CD4-positive, alpha-beta T cell treated with Interferon alpha-2 for 1 hour (primary cell): ENCODE measurements at places on chromosomes 2 and 18.

- DNase-seq, result no peak
These were observed 252.5 kb downstream of the XIRP2 start for GRCh38 chr2:167140767-167141166.

GRCh38 chr2:11877764-11878163 is 131.3 kb downstream of the LPIN1 start:
- no peak for DNase-seq

- no peak for DNase-seq
These were observed 1.0 kb downstream of the ACVR1 start for GRCh38 chr2:157874997-157875640.

DNA sequence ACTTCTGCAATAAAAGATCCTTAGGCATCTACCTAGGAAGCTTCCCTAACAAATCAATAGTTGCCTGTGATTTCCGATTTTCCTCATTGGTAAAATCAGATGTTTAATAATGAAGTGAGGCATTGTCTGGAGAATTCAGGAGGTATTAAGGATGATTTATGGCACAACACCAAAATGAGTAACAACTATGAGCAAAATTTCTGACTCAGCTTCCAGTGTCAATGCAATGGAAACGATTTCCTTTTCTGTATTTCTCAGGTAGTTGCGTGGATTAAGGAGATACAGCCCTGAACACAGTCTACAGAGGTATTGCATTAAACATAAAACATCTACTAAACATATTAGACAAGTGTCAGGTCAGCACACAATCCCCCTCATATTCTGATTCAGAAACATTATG is 99.5 kb downstream of the EPB41L3 start:
- DNase-seq, result no peak

DNA sequence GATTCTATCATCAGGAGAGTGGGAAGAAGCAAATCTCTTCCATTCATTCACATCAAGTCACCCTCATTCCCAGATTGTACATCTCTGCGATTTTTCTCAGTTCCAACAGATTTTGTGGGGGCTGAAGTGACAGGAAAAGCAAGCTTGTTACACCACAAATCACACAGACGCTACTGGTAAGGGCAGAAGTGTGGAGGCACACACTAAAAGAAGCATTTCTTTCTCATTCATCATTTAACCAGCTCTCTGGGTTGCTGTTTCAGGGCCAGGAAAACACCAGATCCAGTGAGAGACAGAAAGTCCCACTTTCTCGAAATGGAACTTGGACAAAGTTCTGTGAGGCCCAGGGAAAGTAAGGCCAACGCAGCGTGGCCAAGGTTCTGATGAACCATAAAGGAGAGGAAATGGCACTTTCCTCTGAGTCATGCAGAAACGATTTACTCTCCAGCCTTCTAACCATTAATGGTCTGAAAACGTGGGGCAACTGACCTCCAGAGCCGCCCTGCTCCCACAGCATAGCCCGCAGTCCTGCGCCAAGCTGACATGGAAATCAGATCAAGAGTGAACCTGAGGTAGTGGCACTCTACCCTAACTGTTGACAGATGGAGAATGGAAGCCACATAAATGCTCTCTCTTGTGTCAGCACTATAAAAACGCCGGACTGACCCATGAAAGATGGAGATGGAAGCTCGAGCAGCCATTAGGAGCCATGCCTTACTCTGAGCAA is 191.0 kb downstream of the C1D start:
- no peak for DNase-seq

DNA sequence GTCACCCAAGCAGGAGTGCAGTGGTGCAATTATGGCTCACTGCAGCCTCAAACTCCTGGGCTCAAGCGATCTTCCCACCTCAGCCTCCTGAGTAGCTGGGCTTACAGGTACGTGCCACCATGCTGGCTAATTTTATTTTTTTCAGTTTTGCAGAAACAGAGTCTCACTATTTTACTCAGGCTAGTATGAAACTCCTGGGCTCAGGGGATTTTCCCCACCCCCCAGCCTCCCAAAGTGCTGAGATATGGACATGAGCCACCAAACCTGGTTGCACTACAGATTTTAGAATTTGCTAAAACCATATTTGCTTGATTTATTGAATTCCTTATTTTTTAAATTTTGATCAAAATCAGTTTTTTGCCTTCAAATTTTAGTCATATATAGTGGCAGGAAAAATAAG is 1553.4 kb downstream of the LRP1B start:
- no peak for DNase-seq

GRCh38 chr18:69636529-69637301 is 236.0 kb downstream of the DOK6 start:
- peak; percentile 41 for DNase-seq

DNA sequence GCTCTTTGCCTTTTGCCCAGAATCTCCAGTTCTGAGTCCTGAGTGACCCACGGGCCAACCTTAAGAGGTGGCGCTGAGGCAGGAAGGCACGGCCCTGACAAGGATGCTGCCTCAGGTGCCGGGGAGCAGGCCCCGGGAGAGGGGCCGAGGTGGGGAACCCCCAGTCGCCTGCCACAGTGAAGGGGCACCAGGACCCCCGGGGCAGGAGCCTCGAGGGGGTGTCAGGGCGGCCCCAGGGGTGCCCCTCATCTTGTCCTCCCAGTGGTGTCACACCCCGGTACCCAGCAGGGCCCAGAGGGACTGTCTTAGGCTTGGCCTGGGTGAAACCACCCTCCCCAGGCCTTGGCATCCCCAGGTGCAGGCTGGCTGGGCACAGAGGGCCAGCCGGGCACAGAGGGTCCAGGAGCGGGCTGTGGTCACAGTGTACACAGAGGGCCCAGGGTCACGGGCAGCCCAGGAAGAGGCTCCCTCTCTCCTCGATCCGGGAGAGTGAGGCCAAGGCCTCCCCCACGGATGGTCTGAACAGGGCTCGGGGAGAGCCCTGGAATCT is 1.0 kb downstream of the PDCD1 start:
- DNase-seq, result no peak

DNA sequence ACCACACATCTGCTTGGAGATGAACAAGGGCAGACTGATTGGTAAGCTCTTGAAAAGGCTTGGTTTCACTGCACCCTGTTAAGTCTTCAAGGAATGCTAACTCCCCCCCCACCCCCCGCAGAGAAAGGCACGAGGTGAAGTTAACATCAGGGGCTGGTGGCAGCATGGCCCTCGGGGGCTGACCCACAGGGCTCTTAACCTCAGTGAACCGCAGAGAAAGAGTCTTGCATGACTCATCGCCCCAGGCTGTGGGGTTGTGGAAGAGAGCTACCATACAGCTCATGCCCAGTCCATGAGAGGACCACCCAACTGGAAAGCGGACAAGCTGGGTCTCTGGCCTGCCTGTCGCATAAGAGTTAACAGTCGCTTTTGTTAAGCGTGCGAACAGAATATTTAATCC is 10.6 kb upstream of the CEP68 start:
- DNase-seq, result no peak

- DNase-seq, result no peak
These were observed at the start of gene FBXO36 for GRCh38 chr2:229922449-229923386. Gene FBXO36, plus strand, starts transcription at chr2:229922503. Its CDS starts 11 bp downstream, at chr2:229922514.

DNA sequence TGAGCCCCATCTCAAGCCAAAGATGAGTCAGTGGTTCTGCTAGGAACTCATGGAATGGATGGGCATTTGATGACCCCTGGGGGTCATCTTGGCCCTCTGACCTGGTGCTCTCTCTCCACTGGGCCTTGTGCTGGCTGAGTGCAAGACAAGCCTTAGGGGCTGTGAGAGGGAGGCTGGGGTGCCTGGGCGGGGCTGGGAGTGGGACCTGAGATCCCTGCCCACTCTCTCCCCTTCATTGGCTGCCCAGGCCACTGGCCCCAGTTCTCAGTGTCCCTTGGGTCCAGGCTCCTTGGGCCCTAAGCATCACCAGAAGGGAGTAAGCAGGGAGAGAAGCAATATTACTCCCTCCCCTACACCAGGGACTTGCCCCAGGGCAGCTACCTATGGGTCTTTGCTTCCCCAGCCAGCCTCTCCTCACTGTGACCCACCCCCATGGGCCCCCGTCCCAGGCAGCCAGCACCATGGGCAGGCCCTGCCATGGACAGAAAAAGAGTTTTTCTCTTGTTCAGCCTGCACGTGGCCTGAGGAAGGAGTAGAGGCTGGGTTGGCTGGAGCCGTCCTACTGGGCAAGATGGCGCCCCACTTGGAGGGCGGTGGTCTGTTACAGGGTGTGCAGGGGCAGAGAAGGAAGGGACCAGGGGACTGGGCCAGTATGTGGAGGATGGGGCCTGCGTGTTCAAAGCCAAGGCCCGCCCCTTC is 33.6 kb downstream of the ATOH8 start:
- DNase-seq, result no peak

DNA sequence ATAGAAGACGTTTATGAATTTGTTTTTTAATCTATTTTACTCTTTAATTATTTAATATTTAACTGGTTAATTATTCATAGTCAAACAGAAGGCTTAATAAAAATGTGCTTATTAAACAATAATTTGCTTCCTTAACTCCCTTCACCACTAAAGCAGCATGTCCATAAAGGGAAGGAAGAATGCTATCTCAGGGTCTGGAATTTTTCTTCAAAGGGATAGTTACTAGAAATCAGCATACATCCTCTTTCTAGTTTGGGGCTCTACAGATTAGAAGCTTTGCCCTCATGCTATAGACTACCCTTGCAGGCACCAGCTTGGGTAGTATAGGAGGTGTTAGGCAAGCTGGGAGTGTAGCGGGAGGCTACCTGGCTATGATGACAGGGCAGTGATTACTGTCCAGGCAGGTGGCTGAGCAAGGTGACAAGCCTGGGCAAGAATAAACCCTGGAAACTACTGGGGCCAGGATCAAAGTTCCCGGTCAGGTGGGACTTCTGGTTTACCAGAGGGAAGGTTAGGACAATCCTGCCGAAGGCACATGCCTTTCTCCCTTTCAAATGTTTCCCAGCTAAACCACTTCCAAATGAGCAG is 276.0 kb upstream of the REV1 start:
- no peak for DNase-seq

DNA sequence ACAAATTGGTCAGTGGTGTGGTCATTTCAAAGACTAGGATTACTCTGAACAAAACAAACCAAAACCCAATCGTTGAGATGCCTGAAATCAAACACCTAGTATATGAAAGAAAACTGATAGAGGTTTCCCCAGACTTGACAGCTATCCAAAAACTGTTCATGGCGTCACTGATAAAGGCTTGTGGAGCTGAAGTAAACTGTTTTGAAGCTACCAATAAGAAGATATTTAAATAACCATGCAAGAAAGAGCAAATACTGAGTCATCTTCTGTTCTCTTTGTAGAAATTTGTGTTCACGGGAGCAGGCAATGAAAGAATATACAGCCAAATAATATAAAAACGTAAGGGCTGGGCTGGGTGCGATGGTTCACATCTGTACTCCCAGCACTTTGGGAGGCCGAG is 7.5 kb upstream of the COLEC11 start:
- DNase-seq, result no peak

GRCh38 chr2:96150007-96150640 is 4.9 kb upstream of the DUSP2 start:
- no peak for DNase-seq

GRCh38 chr2:17912266-17912691 is 33.8 kb downstream of the KCNS3 start:
- no peak for DNase-seq

GRCh38 chr2:126963390-126963789 is 64.7 kb downstream of the TEX51 start:
- DNase-seq, result no peak

DNA sequence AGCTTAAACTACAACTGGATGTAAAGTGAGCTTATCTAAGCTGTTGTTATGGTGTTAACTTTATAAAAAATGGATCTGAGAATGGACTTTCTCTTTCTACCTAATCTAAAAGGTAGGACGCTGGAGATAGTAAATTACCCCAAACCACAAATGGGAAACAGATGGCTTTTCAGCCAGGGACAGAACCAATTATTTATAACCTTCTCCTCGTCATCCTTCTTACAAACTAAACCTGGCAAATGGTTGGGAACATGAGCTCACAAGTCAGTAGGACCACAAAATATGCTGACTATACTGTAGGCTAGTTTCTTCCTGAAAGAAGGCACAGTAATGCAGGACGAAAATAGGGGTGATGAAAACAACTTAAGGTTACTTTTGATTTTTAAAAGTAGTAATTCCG is 32.7 kb upstream of the ZDBF2 start:
- no peak for DNase-seq

- no peak for DNase-seq
These were observed 541.6 kb downstream of the SLC4A3 start for GRCh38 chr2:220168891-220169546.

- DNase-seq, result no peak
These were observed 102.4 kb upstream of the THUMPD2 start for GRCh38 chr2:39881494-39881893.

DNA sequence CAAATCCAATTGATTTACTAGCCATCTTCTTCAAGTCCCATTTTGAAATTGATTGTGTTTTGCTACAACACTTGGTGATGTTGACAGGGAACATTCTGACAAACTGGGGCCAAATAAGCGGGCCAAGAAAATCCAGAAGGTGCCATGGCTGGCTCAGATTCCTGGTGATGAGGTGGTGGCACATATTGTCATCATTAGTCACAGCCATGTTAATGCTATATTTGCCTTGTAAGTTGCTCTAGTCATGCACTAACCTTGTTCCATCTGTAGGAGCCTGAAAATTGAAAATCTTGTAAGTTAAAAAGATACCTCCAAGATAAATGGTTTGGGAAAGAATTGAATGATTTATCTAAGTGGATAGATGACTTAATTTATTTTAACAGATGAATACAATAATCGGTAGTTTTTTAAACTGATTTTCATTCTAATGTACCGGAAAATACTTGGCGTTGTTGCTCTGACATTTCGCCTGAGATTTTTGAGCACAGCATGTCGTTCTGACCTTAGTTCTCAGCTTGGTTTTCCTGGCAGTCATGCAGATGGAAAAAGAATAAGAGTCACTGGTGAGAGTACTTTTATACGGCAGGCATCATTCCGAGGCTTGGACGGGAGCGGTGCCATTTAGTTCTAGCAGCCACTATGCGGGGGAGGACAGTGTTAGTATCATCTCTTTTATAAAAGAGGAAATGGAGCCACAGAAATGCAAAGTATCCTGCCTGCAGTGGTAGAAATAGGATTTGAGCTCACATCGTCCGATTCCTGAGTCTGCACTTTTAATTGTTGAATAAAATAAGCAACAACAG is 133.9 kb downstream of the ZNF532 start:
- DNase-seq, result no peak

- no peak for DNase-seq
These were observed 165.7 kb upstream of the SLC14A2 start for GRCh38 chr18:45449418-45450227.

DNA sequence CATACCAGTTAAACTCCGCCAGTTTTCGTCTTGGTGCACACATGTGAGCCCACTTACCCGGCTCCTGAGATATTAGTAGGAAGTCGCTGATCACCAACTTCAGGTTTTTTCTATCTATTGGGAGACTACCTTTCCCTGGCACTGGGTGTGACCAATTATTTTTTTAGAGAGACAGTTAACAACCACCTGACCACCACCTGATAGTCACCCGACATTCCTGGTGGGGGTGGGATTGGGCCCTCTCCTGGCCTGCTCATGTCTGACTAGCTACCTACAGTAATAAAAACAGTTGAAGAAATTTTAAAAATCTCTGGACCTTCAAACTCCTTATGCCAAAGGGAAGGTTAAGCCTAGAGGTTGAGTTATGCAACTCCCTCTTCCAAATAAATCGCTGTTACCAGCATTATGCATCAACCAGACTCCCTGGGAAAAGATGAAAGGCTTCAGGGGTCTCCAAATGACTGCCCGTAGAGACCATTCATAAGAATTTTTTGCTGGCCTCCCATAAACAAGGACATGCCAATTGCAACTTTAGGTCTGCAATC is 27.8 kb downstream of the CREG2 start:
- DNase-seq, result no peak

GRCh38 chr2:215619022-215619958 is 183.4 kb upstream of the FN1 start:
- no peak for DNase-seq
